Left renal pelvis (tissue), 4 donors: ENCODE measurements at places on chromosomes 3 and 15.

DNA sequence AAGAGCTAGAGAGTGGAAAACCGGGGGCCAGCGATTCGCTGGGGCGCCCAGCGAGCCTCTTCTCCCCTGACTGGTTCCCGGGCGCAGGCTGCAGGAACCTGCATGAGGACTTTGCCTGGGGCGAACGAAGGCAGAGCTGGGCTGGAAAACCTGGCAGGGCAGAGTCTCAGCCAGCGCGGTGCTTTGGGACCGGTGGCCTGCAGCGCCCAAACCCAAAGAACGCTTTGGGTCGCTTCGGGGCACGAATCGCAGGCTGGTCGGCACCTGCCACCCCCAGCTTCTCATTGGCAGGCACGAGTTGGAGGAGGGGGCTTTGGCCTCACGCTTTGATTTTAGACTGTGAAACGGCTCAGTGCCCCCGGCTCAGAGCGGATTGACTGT lies 3.0 kb downstream of the ONECUT1 start:
- DNase-seq, result no peak

GRCh38 chr3:129248286-129248979 lies 973 bp upstream of the COPG1 start:
- no peak for DNase-seq

DNA sequence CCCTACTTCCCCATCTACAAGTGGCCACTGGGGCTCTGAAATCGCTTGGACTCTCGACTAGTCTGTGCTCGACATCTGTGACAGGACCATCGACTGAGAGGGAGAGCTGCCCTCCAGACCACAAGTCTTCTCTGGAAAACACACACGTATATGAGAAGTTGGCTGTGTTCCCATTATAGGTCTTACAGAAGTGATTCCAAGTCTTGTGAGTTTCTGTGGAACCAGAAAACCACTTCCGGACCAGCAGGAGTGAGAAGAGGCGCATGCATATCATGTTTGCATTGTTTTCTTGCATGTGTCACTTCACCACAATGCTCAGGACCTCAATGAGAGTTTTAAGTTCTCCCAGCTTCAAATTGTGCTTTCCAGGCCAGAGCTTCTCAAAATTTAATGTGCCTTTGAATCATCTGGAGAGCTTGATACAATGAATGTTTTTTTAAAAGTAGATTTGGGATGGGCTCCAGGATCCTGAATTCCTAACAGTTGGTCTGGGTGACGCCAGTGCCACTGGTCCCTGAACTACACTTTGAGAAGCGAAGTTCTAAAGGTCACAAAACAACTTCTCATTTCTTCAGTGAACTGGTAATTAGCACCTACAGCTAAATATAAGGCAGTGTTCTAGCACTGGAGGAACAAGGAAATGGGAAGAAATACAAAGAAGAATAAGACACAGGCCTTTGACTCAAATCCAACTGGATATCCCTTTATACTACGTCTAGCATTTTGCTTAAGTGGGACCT lies 15.7 kb downstream of the LIPC start:
- DNase-seq, result no peak

DNA sequence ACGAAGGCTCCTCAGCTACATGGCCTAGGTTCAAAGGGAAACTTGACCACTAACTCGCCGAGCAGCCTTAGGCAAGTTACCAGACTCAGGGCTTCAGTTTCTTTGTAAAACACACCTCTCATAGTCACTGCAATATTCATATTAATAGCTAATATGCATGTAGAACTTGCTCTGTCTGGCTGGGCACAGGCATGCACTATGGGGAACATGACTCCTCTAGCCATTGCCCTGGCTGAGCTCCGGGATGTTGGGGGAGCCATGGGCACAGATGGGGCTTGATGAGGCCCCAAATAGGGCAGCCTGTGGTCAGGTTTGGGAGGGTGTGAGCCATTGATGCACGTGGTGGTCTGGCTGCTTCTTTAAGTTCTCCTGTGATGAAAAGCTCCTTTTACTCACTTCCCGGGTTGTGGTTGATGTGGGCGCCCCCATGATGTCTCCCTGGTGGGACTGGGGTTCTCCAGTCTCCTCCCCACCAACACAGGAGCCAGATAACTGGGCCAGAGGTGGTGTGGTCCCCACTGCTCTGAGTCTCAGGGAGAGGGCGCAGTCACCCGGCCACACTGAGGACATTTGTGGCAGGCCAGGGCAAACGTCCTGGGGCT lies 29.4 kb upstream of the DUSP7 start:
- no peak for DNase-seq

GRCh38 chr15:94265009-94265408 lies 33.6 kb downstream of the MCTP2 start:
- DNase-seq, result no peak

DNA sequence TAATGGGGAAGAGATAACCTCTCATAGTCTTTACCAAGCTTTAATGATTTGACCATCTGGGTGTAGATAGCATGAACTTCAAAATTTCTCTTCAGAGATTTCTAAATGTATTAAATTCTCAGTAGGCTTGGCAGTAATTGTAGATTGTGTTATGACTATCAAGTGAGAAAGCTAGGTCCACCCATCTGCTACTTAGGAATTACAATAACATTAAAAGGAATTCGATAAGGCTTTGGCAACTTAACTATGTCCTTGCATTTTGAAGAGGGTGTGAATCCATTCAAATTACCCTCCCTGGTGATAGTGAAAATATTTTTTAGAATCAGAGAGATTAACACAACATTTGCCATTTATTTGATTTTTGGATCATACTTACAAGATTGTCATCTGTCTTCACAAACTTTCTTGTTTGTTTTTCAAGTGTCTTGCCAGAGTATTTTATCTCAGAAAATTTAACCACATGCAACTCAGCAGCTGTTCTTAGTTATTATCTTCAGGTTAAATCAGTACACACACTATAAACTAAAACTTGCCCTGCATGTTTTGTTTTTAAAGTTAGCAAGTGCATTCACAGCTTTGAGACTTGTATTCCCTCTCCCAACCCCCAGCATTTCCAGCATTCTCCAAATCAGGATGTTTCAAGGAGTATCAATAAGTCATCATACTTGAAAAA lies 69.6 kb upstream of the COL8A1 start:
- DNase-seq, result no peak

DNA sequence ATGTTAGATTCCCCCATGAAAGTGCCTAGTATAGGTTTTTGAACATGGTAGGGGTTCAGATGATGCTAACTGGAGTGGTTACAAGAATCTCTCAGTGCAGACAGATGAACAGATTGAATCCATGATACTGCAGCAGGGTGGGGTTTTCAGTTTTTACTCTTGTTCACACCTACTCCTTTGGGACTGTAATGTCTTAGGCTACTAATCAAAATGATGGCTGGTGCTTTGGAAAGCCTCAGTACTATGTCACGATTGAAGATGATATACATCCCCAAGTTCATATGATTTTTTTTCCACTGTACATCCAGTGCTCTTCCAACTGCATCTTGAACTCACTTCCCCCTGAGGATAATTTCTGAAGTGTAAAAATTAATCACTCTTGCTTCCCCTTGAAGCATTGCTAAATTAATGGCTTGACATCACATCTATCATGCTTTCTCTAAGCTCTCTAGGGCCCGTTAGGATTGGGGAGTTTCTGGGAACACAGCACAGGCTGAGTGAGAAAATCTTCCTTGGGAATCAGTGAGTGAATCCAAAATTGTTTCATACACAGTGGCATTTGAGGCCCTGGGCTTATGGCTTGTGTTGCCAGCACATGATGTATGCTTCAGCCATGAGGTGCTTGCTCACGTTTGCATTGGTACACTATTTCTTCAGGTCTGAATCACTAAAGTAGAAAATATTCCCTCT lies 115.0 kb upstream of the TPRG1 start:
- no peak for DNase-seq

DNA sequence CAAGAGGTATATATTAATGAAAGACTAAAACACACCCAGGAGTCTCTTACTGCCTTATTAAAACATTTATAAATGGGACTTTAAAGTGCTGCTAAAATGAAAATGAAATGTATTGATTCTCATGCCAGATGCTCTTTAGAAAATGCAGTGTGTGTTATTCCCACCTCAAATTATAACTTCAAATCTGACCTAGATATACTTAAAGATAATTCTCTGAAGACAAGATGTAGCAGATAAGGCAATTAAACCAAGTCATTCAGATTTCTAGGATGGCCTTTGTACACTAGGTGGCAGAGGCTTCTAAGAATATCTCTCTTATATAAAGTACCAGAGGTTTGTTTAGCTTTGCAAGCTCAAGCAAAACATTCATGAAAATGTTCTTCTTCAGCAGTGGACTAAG lies 26.9 kb upstream of the GOLGA8B start:
- no peak for DNase-seq

- DNase-seq, result peak; percentile 22
Measured at GRCh38 chr3:153768561-153769469, 352.4 kb upstream of the ARHGEF26 start.

DNA sequence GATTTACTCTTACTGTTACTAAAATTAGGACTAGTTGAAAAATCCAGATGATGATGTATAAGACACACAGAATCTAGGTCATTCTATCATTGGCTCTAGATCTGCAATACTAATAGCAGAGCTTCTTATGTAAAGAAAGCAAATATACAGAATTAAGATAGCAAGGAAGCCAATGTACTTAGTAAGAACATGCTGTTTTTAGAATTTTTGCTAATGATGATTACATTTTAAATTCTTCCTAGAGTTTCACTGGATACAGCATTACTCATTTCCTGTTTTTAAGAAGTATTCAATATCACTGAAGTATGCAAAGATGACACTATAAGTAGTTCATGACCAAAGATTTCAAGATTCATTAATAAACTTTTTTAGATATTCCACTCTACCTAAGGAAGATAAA lies 60.7 kb downstream of the CFAP20DC start:
- DNase-seq, result no peak

GRCh38 chr3:49412632-49413337 lies 562 bp downstream of the TCTA start:
- DNase-seq, result no peak

- DNase-seq, result no peak
Measured at GRCh38 chr15:39788800-39789565, 6.3 kb upstream of the FSIP1 start.

DNA sequence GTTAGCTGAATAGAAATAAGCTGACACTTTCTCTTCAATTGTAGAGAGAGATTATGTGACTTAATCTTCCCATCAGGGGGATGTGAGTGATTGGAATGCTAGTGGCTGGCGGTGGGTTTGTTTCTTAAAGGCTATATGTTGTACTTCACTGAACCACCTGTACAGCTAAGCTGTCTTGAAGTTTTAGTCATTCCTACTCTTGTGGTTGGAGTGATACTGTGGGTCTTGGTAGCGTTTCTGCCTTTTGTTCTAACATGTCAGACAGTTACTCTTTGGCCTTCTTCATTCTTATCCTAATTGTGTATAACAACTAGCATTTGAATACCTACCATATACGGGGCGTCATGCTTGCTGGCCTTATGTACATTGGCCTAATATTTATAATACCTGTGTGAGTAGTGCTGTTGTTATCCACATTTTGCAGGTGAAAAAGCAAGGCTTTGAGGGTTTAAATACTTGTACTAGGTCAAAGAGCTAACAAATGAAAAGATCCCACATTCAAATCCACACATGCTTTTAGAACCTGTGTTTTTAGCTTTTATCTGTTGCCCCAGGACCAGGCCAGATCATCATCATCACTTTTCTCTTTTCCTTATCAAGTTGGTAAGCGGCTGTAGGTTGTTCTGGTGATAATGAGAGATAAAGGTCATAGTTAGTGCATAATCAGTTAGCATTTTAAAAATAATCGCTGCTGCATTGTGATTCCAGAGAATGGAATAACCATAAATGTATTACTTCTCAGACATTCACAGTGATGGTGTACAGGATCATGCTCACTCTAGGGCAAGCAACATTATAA lies 50.2 kb downstream of the AKAP13 start:
- no peak for DNase-seq

DNA sequence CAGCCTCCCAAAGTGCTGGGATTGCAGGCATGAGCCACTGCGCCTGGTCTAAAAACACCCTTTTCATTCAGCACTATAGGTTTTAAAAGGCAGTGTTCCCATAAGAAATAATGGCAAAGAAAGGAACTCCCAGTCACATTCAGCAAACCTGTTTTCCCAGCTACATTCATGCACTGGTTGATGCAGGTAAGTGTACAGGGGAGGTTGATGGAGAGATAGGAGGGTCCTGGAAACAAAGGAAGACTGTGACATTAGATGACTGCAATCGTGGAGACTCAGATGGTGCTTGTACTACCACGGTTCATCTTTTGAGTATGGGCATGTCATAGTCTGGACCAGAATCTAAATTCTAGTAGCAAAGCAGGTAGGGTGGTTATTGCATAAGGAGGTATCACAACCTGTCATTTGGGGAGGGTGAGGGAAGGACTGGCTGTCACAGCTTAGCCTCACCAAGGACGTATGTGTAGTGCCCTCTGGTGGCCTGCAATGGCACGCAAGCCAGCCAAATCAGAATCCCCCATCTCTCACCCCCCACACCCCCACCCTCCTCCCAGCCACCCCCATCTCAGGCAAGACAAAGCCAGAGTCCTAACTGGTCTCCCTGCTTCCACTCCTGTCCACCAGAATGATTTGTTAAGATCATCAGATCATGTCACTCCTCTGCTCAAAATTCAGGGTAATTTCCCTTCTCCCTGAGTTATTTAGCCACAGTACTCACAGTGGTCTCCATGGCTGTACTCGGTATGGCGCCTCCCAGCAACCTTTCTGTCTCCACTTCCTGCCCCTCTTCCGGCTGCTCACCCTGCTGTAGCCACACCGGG lies 28.8 kb upstream of the UBL7 start:
- peak; percentile 29 for DNase-seq

DNA sequence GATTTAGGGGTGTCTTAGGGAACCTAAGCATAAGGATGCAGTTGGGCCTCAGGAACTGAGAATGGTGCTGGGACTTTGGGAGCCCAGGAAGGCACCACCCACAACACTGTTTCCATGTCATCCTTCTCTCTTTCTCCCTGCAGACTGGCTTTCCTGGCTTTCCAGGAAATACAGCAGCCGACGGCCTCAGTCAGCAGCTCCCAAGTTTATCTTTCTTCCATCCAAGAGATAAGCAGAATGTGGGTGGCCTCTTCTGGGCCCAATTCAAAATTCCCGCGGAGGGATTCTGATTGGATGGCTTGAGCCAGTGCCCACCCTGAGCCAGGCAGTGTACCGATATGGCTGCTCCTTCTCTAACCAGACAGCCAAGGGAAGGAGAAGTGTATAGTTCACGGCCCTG lies 4.5 kb upstream of the CLN6 start:
- DNase-seq, result no peak

DNA sequence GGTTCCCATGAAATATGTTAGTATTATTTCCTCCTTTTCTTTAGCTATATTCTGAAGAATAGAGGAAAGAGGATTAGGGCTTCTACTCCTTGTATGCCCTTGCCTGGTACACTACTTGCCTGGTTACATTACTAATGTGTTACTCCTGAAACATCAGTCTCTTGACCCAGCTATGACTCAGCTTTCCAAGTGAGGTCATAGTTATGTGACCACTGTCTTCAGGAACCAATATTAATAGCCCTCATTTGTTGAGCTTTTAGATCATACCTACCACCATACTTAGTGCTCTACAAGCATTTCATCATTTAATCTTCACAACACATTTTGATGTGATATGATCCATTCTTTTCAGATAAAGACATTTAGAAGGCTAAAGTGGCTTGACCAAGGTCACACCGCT lies 60.3 kb downstream of the CMSS1 start:
- no peak for DNase-seq

GRCh38 chr3:189773056-189773455 lies 141.9 kb downstream of the TP63 start:
- DNase-seq, result no peak
